Neural progenitor cell (in vitro differentiated cells): ENCODE measurements at places on chromosomes 1 and 21. TPM values are rescaled to one million over a fixed set of nuclear protein-coding genes. Genes with fewer than 3 reads are reported as not detected.

Gene MAN1C1
- 5.3 and 6.8 TPM in 2 replicates for total RNA-seq

Gene SIM2
- not detected in 2 replicates for total RNA-seq

Gene TAL1
- total RNA-seq = not detected in 2 replicates

Gene TFF3
- total RNA-seq = 0.12 TPM in 1 of 2 replicates, not detected in the other

- no peak for DNase-seq
Observed at GRCh38 chr1:18764362-18764761, 95.1 kb downstream of the TAS1R2 start.

GRCh38 chr1:8815582-8816151 lies 1.8 kb downstream of the RERE start:
- peak; percentile 37 for DNase-seq

GRCh38 chr21:38120984-38121855 lies 135.6 kb upstream of the KCNJ15 start:
- no peak for DNase-seq

DNA sequence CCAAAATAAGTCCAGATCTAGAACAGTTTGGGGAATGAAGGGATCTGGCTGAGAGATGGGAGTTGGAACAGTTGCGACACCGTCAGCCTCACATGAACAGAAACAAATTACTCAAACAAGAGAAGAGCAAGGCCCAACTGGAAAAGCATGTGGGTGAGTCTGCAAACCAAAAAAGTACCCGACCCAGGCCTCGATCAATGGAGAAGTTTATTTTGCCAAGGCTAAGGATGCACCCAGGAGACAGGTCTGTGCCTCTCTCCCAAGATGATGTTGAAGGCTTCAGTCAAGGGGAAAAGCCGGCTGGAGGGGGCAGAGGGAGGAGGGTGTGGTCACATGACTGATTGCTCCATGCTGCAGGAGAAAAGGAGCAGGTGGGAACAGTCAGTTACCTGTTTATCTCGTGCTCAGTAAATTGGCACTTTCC lies 42.3 kb downstream of the KRTAP10-1 start:
- DNase-seq = no peak

GRCh38 chr21:34517491-34518245 lies 5.7 kb upstream of the KCNE1 start:
- peak; percentile 35 for DNase-seq

DNA sequence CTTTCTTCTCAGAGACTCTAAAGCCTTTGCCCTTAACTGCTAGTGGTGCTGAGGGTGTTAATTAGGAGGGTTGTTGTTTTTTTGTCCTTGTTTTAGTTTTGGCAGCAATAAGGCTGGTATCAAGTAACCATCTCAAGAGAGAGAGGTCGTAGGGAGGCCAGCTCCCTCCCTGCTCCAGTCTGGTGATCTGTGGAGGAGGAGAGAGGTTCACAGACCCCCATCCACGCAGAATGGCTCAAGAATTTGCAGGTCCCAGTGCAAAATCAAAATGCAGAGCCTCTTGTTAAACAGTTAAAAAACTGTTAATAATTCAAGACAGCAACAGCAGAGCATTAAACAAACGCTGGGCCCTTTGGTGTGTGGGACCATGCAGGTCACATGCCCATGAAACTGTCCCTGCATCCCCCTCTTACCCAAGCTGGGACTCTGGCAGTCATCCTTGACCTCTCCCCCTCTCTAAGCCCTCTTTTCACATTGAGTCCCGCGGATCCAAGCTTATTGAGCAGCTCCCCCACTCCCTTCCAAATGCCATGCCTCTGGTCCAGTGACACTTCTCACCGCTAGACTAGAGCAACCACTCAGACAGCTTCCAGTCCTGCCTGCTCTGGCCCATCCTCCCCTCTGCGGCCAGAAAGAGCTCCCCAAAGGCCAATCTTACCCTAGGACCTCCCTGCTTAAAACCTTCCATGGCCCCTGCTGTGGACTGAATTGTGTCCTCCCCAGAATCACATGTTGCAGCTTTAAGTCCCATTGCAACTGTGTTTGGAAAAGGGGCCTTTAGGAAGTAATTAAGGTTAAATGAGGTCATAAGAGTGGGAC lies 47.7 kb upstream of the RPL11 start:
- DNase-seq = peak; percentile 65

GRCh38 chr1:89280766-89281165 lies 8.1 kb upstream of the GBP5 start:
- no peak for DNase-seq
